ENCODE measurements at places on chromosomes 11 and 22.
A peak's percentile ranks its signal among the peaks of the same experiment; 100 is the strongest.

- DNase-seq: peak; percentile 57
Measured at GRCh38 chr11:2419638-2420501, 19.3 kb downstream of the TSSC4 start.

- DNase-seq: no peak
Measured at GRCh38 chr11:43959321-43959995, 17.0 kb downstream of the C11orf96 start.

- no peak for DNase-seq
Measured at GRCh38 chr11:93563857-93564256, 20.7 kb upstream of the SMCO4 start.

GRCh38 chr11:28878025-28878424, 769.8 kb downstream of the METTL15 start:
- DNase-seq: no peak

GRCh38 chr11:106156290-106156937, 79.0 kb downstream of the AASDHPPT start:
- DNase-seq: peak; percentile 42

DNA sequence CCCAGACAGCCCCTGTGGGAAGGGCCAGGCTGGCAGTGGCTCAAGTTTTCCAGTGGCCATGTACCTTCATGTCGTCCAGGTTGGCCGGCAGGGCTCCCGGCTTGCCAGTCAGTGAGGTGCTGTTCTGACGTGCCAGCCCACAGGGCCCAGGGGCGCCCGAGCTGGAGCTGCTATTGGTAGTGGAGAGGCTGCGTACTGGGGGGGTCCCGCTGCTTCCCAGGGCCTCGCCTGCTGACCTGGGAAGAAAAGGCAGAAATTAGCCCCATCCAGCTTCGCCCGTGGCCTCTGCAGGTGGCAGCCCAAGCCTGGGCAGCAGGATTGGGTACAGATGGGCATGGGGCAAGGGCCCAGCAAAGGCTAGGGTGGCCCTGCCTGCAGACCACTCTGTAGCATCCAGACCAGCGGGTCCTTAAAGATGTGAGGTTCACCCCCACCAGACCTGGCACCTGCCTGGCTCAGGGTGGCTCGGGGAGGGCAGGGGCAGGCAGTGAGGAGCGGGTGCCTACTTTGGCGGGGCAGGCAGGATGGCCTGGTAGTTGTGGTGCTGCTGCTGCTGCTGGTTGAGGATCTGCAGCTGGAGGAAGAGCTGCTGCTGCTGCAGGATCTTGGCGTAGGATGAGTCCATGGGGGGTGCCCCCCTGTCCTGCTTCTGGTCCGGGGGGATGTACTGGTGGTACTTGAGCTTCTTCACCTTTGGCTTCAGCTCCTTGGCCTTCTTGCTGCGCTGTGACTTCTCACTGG, 50.1 kb downstream of the SGSM3 start:
- no peak for DNase-seq

DNA sequence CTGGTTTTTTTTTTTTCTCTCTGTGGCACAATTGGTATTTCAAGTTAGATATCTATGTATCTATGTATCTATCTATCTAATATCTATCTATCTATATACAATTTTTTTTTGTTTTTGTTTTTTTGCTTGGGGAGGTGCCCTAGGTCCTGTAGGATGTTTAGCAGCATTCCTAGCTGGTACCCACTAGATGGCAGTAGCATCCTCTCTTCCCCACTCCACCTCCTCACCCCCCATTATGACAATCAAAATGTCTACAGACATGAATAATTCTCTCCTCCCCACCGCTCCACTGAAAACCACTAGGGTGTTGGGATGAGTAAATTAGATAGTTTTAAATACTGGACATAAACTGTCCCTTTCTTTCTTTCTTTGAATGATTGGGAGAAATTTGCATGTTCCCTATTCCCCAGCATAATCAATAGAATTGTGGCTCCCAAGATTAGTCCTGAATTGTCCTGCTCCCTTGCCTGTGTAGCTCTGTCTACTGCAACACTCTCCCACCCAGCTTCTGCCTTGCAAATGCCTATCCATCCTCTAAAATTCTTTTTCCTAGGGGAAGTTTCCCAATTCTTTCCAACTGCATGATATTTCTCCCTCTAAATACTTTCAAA, 1152.4 kb downstream of the LRRC4C start:
- DNase-seq: peak; percentile 38

- peak; percentile 23 for DNase-seq
Measured at GRCh38 chr11:58629857-58630256, 7.4 kb downstream of the CNTF start.

DNA sequence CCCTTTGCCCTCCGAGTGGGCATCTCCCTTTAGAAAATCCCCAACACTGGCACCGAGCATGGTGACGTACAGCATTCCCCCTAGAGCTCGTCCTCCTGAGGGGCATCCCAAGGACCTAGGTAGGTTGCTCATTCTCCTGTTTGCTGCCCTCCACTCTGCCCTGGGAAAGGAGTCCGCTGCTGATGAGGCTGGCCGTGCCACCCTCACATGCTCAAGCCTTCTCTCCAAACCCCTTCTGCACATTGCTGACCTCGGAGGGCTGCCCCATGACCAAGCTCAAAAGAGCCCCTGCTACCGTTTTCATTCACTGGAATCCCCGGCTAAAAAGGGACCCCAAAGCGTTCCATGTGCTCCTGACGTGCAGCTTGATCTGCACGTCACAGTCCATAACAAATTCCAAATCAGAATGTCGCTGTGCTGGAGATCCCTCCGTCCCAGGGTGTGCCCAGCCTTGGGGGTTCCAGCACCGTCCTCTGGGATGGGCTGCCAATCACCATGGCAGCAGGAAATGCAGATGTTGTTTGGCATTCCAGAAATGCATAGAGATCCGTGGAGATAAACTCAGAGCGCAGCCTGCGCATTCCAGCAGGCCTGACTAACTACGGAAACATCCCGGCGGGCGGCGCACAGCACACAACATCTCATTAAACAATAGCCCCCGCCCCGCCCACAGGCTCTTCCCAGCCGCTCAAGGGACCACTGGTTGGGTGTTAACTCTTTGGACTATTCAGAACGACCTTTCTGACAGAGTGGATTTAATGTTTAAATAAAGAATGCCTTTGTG, 26.3 kb upstream of the GNB1L start:
- no peak for DNase-seq

GRCh38 chr22:22798232-22798616, 89.4 kb upstream of the IGLL5 start:
- no peak for DNase-seq

- DNase-seq: no peak
Measured at GRCh38 chr11:15640318-15640717, 525.6 kb downstream of the INSC start.

GRCh38 chr11:2883640-2883978, 2.0 kb downstream of the CDKN1C start:
- DNase-seq: no peak

DNA sequence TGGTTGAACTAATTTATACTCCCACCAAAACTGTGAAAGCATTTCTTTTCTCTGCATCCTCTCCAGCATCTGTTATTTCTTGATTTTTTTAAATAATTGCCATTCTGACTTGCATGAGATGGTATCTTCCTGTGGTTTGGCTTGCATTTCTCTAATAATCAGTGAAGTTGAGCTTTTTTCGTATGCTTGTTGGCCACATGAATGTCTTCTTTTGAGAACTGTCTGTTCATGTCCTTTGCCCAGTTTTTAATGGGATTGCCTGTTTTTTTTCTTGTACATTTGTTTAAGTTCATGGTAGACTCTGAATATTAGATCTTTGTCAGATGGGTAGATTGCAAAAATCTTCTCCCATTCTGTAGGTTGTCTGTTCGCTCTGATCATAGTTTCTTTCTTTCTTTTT, 46.1 kb downstream of the MS4A13 start:
- no peak for DNase-seq

DNA sequence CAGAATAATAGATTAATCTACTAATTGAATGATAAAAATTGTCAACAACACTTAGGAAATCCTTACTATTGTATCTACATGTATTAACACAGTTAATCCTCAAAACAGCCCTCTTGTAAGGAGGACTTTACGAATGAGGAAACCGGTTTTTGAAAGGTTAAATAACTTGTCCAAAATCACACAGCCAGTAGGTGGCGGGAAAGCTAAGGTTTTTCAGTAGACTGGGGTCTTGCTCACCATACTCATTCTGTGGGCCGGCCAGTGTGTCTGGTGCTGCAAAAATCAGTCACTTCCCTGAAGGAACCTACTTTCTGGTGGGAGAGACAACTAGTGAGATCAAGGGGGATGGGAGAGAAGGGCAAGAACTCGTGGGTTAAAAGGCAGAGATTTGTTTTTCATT, 3.8 kb downstream of the DCPS start:
- DNase-seq: no peak

GRCh38 chr22:47457021-47457420, 694.6 kb downstream of the TBC1D22A start:
- no peak for DNase-seq

DNA sequence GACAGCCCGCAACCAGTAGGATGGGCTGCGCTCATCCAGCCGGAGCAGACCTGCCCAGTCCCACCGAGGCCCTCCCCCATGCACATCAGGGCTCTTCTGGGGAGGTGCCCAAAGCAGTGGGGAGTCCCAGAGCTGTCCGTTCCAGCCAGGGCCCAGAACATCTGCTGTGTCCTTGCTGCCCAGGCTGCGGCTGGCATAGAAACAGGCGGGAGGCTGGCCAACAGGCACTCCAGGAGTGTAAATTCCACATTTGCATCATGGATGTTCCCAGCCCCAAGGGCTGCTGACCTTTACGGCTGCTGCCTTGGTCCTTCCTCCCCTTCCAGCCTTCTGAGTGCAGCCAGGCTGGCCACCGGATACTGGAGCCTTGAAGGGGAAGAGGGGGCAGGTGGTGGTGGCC, 30.0 kb upstream of the SYT7 start:
- no peak for DNase-seq

DNA sequence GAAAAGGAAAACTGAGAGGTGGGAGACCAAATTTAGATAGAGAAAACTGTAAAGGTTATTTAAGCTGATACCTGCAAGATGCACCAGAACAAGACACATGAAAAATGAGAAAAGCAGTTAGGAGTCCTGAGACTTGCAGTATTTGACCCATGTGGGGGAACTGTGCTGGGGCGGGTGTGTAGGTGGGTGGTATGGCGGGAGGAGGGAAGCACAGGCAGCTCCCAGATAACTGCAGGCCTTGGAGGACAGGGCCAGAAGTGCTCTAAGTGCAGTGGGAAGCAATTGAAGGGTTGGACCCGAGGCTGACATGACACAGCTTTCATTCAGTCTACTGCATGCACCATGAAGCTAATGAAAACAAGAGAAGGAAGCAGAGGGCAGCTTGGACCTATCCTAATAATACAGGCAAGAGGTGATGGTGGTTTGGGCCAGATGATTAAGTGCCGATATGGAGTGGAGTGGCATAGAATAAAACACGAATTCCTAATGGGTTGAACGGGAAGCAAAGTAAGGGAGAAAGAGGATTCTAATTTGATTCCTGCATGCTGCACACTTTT, 48.0 kb upstream of the ANO3 start:
- DNase-seq: no peak

- DNase-seq: no peak
Measured at GRCh38 chr11:133049244-133050019, 482.9 kb downstream of the OPCML start.

GRCh38 chr11:107999759-108000455, 8.8 kb upstream of the CUL5 start:
- peak; percentile 38 for DNase-seq

GRCh38 chr11:61429691-61430582, at the start of the genes CPSF7 and SDHAF2:
CPSF7 (minus strand) TSS chr11:61429975; CDS start chr11:61429235, 740 bp downstream.
SDHAF2 (plus strand) TSS chr11:61430124; CDS start chr11:61430147, 23 bp downstream.
- DNase-seq: peak; percentile 94

- DNase-seq: no peak
Measured at GRCh38 chr11:112096194-112096593, 9.5 kb downstream of the SDHD start.

DNA sequence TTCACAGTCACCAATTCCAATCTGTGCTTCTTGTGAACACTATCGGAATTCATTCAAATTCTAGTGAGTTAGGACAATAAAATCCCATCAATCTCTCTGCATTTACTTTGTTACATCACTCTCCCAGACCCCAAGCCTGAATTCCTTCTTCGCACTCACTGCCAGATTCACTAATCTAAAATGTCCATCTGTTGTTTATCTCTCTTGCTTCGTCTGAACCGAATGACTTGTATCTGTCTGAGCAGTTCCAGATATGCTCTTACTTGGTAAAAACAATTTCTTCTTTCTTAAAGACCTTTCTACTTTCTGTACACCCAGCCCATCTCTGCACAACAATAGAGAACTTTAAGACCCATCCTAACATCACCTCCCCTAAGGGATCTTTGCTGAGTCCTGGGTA, 7.0 kb downstream of the MMP10 start:
- no peak for DNase-seq

GRCh38 chr11:131683666-131684065, 313.3 kb downstream of the NTM start:
- no peak for DNase-seq

GRCh38 chr11:62804310-62805075, 747 bp downstream of the NXF1 start:
- DNase-seq: no peak

DNA sequence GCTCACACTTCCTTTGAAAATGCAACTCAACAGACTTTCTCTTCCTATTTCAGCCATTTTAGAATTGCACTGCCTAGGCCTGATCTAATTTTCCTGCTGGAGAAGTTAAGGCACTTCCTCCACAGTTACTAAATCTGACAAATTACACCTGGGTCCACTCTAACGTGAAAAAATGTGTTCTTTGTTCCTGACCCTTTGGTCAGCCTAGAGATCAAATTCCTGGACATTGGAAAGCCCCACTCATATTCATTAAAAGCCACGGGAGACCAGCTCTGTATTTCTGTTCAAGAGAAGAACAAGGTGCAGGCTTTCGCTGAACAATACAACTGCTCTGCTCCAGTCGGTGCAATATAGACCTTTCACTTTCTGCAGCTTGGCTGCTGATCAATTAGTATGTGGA, 96.6 kb downstream of the MPPED2 start:
- DNase-seq: no peak

DNA sequence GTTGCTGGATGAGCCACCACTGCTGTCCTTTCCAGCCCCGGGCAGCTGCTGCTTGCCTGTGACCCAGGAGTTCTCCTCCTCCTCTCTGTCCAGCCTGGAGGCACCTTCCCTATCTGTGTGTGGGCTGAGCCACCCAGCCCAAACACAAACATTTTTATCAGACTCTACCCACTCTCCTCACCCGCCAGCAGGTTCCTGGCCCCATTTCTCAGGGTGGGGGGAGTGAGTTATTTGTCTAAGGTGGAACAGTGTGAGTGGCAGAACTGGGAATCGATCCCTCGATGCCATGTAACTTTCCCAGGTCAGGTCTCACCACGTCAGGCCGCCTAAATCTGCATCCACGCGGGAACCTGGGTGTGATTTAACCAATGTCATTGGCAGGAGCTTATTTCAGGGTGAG, 20.8 kb upstream of the SMIM38 start:
- no peak for DNase-seq

DNA sequence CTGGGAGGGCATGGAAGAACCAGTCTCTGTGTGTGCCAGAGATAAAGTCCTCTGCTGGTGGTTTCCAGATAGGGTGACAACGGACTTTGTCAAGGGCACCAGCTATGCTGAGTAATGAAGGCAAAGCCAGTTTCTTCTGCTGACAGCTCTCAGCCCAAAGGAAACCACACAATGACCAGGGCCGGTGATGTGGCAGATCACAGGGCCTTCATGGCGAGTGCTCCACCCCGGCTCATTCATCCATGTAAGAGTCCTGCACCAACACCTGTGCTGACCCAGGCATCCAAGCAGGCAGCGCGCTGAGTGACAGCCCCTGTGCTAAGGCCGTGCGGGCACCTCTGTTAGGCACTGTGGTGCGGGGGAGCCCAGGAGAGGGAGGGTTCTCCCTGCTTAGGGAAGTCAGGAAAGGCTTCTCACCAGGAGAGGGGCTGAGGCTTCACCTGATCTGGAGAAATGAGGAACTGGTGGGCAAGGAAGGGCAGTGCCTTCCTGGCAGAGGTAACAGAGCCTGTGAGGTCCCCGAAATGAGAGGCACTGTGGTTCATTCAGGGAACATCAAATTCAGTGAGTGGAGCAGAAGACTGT, 33.8 kb downstream of the TP53I11 start:
- DNase-seq: no peak

Data from NCI-H2081 (cell line).